ENCODE measurements at places on chromosomes 4 and X.

DNA sequence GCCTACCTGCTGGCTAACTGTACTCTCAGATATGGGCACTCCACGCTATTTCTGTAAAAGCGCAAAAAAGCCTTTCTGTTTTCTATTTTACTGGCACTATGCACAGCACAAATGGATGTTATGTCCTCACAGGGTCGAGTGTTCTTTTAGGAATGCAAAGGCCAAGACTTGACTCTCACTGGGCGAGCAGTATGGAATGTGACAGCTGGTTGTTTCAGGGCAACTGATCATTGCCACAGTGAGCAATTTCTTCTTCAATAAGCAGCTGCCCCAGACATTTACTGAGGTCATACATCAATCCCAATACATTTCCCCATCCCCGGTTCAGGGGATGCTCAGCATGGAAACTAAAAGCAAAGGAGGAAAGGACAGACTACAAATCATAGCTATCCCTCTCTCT lies 58.2 kb downstream of the PDE5A start:
- DNase-seq: no peak

GRCh38 chrX:54357414-54358377 lies at the start of gene WNK3:
WNK3 (minus strand) TSS chrX:54358046.
- peak; percentile 5 for DNase-seq

GRCh38 chrX:14496674-14497073 lies 32.7 kb upstream of the GLRA2 start:
- no peak for DNase-seq

- DNase-seq: no peak
Observed at GRCh38 chrX:109857584-109858228, 124.6 kb upstream of the ACSL4 start.

DNA sequence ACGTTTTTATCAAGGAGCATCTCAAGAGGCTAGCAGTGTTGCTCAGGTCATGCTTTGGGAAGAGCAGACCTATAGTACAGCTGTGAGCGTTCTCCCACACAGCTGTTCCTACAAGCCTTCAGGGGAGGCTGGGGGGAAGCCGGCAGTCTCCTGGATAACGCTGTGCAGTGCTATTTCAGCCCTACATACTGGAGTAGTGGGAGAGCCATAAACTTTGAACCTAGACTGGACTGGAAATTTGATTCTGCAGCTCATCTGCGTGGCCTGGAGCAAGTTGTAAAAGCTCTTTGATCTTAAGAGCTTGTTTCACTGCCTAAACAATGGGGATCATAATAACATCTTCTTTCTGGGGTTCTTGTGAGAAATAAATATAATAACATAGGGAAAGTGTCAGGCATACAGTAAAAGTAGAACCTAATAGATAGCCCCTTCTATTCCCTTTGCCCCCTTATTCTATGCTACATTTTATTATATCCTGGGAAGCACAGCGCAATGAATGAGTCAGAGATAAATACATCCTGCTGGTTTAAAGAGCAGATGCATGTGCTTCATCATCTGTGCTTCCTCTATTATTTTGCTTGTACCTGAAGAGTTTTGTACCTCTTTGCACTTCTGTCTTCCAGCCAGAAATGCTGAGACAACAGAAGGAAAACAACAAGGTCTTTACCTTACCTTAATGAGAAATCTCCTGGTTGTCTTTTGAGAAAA lies 14.7 kb upstream of the AMBN start:
- no peak for DNase-seq

DNA sequence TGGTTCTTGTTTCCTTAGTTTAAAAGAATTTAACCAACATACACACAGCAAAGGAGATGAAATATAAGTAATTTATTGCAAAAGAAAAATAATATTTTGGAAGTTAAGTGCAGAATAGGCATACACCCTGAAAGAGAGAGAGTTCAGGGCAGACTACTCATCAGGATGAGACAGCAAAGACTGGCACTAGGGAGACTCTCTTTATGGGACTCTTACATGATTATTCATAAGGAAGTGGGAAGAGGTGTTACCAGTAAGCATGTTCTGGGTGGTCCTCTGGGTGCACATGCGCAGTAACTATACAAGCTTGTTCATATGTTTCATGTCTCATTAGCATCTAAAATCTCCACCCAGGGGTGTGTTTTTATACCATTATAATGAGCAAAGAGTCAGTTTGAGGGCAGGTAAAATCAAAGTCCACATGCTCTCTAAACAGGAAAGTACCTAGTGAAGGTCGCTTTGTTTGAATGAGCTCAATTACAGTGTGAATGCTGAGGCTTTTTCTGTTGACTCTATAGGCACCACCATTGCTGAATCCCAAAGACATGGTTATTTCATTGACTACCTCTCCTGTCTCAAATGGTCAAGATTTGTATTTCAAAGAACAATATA lies 38.2 kb upstream of the PRDM5 start:
- DNase-seq: no peak

DNA sequence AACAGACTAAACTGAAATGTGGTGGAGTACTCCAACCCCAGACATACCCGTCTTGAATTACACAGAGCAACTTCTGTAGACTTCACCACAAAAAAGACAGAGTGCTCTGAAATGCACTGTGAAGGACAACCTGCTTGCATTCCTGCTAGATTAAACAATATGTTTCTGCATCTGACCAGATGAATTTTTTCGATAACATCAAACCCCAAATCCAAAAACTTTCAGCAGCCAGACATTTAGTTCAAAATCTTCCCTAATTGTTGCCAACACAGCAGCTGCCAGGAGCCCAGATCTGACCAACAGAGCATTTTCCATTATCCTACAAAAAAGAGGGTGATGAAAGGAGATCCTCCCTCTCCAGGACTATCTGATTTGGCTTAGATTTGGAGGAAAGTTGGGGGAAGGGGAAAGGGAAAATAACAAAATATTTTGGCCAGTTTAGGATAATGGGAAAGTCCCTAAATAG lies 356.5 kb downstream of the PDGFC start:
- DNase-seq: no peak

DNA sequence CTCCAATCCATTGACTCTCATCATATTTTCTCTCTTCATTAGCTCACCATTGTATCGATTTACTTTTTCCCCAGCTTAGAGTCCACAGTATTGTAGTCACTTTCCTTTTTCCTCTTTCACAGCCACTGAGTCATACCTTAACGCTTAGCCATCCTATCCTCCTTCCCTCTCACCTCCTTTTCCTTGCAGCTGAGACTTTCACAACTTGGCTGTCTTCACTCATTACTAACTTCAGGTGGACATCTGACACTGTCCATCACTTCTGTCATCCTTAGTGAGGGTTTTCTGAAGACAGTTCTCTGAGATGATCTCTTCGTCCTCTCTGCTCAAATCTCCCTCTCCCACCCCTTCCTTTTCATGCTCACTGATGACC lies 70.5 kb upstream of the ESX1 start:
- DNase-seq: no peak
